ENCODE measurements at places on chromosomes 3 and 15. TPM values are rescaled to one million over a fixed set of nuclear protein-coding genes. Genes with fewer than 3 reads are reported as not detected.

GRCh38 chr3:72887705-72888545 is at the start of gene GXYLT2:
TSS of gene GXYLT2 (plus strand) at chr3:72888046. CDS start at chr3:72888234, 188 bp downstream.
- H3K4me1 ChIP-seq: peaks cover 14% of the 10 kb centered on the region
- peaks cover 87% of the 10 kb centered on the region for H3K27me3 ChIP-seq
- H3K36me3 ChIP-seq: peaks cover 2% of the 10 kb centered on the region
- DNase-seq: no peak

TTBK2 gene
- total RNA-seq: 12.9 TPM

CCDC39 gene
- total RNA-seq: not detected

PPP2R3A gene
- total RNA-seq: 0.07 TPM

WDR53 gene
- 23.1 TPM for total RNA-seq
